Left hindlimb (tissue), 1 donor: ENCODE measurements at places on chromosomes 1 and 21.

- peak; percentile 43 for DNase-seq
These were observed 746 bp downstream of the DYRK1A start for GRCh38 chr21:37367336-37367702.

GRCh38 chr1:12069623-12070244, 6.6 kb downstream of the TNFRSF8 start:
- no peak for DNase-seq

- DNase-seq: no peak
These were observed 200.9 kb downstream of the LTN1 start for GRCh38 chr21:28791595-28792282.

GRCh38 chr1:240457203-240457602, 154.8 kb downstream of the GREM2 start:
- DNase-seq: no peak

GRCh38 chr21:13854638-13855037, 245.1 kb downstream of the POTED start:
- no peak for DNase-seq

- DNase-seq: no peak
These were observed 9.5 kb downstream of the ETNK2 start for GRCh38 chr1:204142032-204142974.

DNA sequence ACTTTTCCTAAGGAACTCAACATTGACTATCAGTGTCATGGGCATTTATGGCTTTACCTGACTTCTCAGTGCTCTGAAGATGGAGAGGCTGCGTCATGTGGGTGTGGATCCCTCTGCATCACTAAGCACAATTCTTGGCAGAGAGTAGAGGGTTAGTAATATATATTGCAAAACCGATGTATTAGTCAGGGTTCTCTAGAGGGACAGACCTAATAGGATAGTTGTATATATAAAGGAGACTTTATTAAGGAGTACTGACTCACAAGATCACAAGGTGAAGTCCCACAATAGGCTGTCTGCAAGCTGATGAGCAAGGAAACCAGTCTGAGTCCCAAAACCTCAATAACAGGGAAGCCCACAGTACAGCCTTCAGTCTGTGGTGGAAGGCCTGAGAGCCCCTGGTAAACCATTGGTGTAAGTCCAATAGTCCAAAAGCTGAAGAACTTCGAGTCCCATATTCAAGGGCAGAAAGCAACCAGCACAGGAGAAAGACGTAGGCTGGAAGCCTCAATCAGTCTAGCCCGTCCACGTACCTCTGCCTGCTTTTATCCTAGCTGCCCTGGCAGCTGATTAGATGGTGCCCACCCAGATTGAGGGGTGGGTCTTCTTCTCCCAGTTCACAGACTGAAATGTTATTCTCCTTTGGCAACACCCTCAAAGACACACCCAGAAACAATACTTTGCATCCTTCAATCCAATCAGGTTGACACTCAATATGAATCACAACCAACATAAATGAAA, 159.7 kb upstream of the NRIP1 start:
- no peak for DNase-seq

DNA sequence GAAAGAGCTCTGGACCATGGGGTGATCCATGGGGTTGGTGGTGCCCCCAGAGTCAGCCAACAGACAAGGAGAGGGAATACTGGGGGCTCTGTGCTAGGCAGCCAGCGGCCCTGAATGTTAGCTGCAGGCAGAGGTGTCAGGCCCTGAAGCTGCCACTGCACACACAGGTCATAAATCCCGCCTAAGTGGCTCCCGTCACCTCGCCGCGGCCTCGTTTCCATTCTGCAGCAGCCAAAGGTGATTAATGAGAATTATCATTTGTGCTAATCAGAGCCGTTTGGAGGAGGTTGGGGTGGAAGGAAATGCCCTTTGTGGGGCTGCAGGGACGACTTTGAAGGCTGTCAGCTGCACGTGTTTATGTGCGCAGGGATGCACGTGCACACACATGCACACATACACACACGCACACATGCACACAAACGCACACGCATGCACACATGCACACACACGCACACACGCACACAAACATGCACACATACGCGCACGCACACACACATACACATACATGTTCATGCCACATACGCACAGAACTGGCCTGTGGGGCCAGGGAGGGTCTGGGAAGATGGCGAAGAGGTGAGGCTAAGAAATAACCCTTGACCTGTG, 88.8 kb upstream of the ARHGEF16 start:
- no peak for DNase-seq

- no peak for DNase-seq
These were observed 27.4 kb upstream of the COQ8A start for GRCh38 chr1:226912587-226913176.

- DNase-seq: no peak
These were observed 105.9 kb downstream of the RGL1 start for GRCh38 chr1:183910845-183911244.

DNA sequence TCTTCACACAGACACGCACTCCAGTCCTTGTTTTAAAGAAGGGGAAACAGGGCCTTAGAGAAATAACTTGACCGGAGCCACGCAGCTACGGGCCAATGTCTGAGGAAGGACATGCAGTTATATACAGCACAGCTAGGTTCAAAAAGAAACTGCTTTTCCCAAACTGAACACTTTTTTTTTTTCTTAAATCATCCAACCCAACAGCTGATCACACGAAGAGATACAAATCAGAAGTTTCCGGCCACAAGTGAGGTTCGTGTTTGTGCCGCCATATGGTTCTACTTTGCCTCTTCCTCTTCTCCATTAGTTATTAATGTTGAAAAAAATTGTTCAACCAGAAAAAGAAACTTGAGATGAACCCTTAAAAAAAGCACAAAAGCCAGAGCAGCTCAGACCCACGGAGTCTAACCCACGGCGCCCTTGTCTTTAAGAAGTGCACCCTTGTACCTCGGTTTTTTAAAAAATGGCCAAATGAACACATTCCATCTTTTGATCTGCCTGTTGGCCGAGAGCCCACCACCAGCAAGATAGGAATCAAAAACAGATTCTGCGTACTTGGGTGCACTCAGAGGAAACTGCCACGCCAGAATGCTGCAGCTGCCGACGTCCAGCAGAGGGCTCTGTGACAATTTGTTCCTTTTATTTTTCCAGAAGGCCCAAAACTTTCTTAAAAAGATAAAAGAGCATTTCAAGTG, 78.9 kb downstream of the SLC66A1 start:
- peak; percentile 73 for DNase-seq

GRCh38 chr1:24713176-24713575, 32.1 kb upstream of the CLIC4 start:
- DNase-seq: no peak

DNA sequence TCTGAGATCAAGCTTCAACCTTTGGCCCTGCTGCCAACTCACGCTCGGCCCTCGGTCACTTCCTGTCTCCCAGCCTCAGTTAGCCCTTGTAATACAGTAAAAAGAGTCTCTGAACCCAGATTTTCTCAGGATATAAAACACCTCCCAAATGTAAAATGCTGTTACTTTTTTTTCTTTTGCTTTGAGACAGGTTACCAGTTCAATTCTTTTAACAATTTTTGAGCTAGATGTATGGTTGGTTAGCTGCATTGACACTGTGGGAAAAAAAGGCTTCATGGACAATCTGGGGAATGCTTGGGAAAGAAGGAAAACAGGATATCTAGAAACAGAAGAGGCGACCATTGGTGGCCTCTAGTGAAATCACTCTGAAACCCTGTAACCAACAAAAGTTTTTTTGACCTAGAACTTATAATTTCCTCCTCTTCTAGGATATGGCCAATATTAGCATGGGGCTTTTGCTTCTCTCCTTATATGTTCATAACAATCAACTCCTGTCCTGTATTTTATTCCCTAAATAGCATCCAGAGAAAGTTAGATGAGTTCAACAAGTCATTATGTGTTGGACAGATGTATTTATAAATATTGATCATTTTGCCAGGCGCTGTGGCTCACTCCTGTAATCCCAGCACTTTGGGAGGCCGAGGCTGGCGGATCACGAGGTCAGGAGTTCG, 1.3 kb downstream of the CMPK1 start:
- no peak for DNase-seq

- no peak for DNase-seq
These were observed 30.0 kb upstream of the IRF2BP2 start for GRCh38 chr1:234639961-234640360.

DNA sequence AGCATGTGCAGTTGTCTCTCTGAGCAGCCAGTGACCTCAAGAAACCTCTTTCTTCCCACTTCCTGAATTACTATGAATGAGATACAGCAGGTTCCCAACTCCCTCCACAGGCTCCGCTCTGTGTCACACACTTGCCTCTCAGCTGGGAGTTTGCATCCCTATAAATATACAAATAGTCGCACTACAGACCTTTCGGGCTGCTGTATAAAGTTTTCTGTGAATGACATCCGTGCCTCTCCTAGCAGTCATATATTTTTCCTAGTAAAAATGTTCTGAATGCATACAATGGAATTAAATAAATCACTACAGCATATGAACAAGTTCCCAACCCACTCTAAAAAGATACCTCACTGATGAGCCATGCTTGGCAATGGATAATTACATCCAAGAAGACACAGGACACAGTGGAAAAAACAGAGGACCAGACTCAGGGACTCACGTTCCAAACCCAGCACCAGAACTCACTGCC, 66.8 kb downstream of the CAPZB start:
- DNase-seq: no peak

GRCh38 chr1:240649733-240650721, 38.1 kb upstream of the GREM2 start:
- no peak for DNase-seq

- DNase-seq: no peak
These were observed 94.5 kb upstream of the ARTN start for GRCh38 chr1:43839056-43839455.

DNA sequence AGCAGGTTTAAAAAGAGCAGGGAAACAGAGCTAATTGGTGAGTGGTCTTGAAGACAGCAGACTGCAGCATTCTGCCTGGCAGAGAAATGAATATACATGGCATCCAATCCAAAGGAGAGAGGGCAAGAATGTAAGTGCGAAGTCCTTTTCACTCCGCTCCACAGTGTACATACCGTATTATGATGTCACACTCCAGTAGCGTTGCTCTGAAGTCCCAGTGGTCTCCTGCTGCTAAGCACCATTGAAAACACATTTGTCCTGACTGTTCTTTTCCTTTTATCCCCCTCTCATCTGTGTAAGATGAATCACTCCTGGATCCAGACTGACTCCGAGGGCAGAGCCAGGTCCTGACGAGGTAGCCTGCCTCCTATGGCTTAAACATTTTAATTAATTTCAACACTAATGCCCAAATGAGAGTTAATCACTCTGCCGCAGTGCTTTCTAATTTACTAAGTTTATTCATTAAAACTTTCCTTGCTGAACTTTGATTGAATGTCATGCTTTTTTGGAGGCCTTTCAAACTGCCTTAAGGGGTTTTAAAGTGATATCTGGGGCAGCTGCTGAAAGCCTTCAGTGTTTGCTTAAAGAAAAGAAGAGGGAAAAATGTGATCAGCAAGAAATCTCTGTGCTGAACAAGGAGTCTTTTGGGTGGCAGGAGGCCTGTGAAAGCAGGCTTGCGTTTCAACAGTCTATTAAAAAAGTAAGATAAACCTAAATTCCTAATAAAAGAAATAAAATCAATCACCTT, 227.2 kb downstream of the ATG4C start:
- no peak for DNase-seq

- DNase-seq: no peak
These were observed 32.0 kb downstream of the SLC45A1 start for GRCh38 chr1:8349961-8350360.

GRCh38 chr1:22122273-22123070, 20.4 kb downstream of the WNT4 start:
- no peak for DNase-seq

- DNase-seq: peak; percentile 57
These were observed 1.0 kb downstream of the GALNT2 start for GRCh38 chr1:230067871-230068620.

GRCh38 chr1:151721788-151722510, 627 bp downstream of the RIIAD1 start:
- DNase-seq: no peak

- DNase-seq: no peak
These were observed 30.5 kb downstream of the TBCE start for GRCh38 chr1:235397733-235398132.

DNA sequence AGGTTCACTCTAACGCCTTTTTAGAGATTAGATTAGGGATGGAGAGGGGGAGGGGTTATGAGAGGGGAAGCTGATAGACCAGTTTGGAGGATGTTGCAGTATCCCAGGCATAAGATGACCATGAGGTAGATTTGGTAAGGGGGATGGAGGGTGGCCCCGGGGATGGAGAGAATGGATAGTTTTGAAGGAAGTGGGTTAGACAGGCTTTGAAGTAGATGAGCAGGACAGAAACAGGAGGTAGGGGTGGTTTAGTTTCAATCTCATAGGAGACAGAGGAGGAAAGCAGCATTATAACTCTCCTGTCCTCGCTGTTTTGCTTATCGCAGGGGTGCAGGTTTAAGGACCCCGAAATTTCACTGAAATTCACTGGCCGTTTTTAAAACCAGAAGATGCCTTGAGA, 11.8 kb downstream of the UBIAD1 start:
- DNase-seq: no peak

DNA sequence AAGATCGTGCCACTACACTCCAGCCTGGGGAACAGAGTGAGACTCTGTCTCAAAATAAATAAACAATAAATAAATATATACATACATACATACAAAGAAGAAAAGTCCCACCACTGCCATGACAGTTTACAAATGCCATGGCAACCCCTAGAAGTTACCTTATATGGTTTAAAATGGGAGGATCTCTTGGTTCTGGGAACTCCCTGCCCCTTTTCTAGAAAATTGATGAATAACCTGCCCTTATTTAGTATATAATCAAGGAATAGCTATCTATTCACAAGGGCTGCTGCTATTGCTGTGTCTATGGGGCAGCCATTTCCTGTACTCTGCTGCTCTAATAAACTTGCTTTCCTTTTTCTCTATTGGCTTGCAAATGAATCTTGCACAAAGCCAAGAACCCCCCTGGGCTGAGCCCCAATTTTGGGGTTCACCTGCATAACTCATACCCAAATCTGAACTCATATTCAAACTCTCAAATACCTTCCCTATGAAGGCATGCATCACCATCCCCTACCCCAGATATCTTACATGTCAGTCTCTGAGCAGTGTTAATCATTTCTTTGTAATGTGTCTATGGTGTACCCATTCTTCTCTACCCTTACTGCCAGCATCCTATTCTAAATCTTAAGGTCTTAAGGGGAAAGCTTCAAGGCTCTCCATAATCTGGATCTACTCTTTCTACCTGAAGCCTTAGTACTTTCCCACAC, 9.0 kb downstream of the GON4L start:
- DNase-seq: no peak

DNA sequence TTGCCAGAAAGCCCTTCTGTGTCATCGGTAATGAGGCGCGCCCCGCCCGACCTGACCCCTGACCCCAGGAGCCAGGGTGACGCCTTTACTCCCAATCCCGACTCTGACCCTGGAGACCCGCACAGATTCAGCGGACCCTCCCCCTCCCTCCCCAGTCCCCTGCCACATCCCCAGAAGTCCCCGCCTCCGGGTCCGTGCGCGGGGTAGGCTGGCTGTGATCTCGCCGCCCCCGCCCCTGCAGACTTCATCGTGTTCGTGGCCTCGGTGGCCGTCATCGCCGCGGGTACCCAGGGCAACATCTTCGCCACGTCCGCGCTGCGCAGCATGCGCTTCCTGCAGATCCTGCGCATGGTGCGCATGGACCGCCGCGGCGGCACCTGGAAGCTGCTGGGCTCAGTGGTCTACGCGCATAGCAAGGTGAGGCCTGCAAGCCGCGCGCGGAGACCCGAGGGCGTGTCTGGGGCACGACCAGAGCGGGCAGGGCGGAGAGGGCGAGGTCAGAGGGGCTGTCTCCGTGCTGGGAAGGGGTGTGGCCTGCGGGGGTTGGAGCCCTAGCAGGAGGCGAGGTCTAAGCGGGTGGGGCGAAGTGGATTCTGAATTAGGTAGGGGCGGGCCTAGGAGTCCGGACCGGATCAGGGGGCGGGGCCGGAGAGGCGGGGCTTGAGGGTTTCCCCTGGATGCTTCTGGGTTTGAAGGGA, 34.8 kb downstream of the KCNQ4 start:
- DNase-seq: peak; percentile 72
